ENCODE measurements at places on chromosomes 1 and 21.

- no peak for DNase-seq
Measured at GRCh38 chr1:221823561-221823960, 81.7 kb upstream of the DUSP10 start.

DNA sequence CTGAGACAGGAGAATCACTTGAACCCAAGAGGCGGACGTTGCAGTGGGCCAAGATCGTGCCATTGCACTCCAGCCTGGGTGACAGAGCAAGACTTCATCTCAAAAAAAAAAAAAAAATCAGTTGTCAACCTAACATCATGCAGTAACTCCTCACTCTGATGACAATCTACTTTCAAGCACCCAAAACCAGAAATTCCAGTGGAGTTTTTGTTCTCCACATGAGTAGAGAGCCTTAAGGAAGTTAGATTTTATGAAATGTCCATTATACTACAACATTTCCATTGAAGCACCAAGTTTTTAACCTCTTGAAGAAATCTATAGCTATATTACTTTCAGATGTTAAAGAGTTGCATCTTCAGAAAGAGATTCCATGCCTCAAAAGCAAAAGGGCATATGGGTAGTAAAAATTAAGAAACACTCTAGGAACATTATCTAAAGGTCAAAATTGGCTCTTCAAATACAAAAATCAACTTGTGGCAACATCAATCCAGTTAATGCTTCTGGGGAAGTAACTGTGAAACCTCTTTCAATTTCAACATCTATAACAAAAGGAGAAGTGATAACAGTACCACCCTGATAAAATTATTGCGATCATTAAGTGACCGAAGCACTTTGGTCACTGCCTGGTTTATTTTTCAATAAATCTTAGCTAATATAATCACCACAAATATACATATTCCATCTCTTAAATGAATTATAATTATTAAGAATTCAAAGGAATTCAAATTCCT is 7.7 kb downstream of the LPGAT1 start:
- DNase-seq: no peak

GRCh38 chr1:223707256-223708000 is 4.9 kb upstream of the CAPN2 start:
- peak; percentile 97 for DNase-seq

GRCh38 chr21:34939673-34940331 is 109.3 kb downstream of the RUNX1 start:
- DNase-seq: no peak

GRCh38 chr1:244651956-244652622 is 837 bp upstream of the DESI2 start:
- no peak for DNase-seq

GRCh38 chr1:221437926-221438325 is 304.0 kb downstream of the DUSP10 start:
- DNase-seq: no peak

GRCh38 chr1:171654942-171655745 is 2.7 kb upstream of the MYOC start:
- DNase-seq: no peak

GRCh38 chr1:209048941-209049669 is 534.4 kb upstream of the CAMK1G start:
- DNase-seq: no peak

GRCh38 chr1:33120436-33121231 is 39.7 kb downstream of the AZIN2 start:
- DNase-seq: no peak

DNA sequence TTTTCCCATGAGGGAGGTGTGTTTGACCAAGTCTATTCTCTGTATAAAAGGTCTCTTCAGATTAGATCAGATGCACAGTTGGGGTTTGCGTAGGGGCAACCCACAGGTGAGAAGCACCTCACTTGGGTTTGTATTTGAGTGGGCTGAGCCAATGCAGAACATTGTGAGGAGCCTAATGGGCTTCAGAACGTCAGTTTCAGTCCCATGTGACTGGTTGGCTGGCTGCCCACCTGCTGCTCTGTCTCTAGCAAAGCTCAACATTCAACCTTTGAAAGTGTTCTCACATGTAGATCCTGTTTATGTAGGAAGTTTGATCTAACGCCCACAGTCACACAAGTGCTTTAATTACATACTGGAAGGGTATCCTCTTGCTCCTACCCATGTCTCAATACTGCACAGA is 105.5 kb downstream of the FASLG start:
- DNase-seq: no peak

DNA sequence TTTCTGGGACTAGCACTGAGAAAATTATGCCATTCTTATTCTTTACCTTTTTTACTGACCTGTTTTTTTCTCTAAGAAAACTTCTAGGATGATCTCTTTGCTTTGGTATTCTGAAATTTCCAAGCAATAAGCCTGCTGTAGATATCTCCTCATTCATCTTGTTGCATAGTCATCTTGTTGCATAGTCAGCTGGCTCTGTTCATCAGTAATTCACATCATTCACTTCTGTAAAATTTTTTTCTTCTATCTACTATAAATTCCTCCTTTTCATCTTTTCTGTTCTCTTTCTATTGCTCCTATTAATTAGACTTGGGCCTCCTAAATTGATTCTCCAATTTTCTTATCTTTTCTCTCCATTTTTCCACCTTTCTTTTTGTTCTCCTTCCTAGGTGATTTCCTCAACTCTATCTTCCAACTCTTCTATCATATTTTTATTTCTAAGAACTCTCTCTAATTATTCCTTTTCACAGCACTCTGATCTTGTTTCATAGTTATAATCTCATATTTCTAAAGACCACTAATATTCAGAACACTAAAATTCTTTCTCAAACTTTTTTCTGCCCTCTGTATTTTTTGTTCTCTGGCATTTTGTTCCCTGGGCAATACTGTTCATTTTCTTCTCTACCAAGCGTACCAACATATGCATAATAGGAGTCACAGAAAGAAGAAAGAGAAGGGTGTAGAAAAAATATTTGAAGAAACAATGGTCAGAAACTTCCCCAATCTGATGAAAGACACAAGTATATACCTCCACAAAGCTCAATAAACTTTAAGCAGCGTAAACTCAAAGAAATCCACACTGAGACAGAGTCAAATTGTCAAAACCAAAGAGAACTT is 17.7 kb downstream of the TUT4 start:
- DNase-seq: no peak

- DNase-seq: no peak
Measured at GRCh38 chr1:167927046-167927754, 9.3 kb upstream of the DCAF6 start.
